ENCODE measurements at places on chromosomes 4 and X. TPM values are rescaled to one million over a fixed set of nuclear protein-coding genes. Genes with fewer than 3 reads are reported as not detected.

GRCh38 chrX:26851981-26852380 lies 611.2 kb downstream of the PPP4R3C start:
- peak; percentile 86 for DNase-seq

- no peak for DNase-seq
Observed at GRCh38 chrX:77658886-77659285, 127.1 kb downstream of the ATRX start.

DNA sequence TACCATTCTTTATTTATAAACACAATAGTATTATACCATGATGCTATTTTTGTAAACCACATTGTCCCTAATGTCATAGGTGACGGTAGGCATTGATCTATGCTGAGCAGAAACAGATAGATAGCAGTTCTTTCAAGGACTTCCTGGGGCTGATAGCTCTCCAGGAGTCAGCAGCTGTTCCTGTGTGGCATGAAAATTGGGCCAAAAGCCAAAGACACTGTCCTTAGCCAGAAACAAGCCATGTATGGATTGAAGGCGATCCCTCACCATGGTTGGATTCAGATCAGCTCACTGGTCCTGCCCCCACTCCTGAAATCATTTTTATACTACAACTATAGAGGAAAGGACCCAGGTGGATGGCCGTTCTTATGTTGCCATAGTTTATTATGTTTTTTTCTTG lies 53.6 kb downstream of the DDX60 start:
- DNase-seq: no peak

- no peak for DNase-seq
Observed at GRCh38 chr4:143559757-143560147, 46.2 kb downstream of the SMARCA5 start.

DNA sequence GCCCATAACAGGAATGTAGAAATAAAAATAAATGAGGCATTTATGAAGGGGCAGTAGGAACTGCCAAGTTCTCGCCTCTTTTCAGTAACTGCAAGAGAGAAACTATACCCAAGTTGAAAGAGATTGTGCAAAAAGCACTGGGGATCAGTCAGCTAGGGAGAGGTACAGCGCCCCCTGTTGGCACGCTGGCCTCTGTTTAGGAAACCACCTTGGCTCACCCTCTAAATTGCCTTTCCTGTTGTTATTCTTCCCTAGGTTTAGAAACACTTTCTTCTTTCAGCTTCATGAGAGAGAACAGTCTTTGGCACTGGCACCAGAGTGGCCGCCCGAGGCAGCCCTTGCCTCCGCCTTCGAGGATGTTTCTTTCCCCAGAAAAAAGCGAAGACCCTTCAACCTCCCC lies 348.5 kb downstream of the MID1IP1 start:
- peak; percentile 57 for DNase-seq

- peak; percentile 25 for DNase-seq
Observed at GRCh38 chrX:9677098-9677739, 88.4 kb downstream of the GPR143 start.

GRCh38 chrX:78514852-78515251 lies 144.3 kb downstream of the RTL3 start:
- no peak for DNase-seq

GRCh38 chr4:12495211-12495610 lies 988.9 kb downstream of the RAB28 start:
- DNase-seq: no peak

DNA sequence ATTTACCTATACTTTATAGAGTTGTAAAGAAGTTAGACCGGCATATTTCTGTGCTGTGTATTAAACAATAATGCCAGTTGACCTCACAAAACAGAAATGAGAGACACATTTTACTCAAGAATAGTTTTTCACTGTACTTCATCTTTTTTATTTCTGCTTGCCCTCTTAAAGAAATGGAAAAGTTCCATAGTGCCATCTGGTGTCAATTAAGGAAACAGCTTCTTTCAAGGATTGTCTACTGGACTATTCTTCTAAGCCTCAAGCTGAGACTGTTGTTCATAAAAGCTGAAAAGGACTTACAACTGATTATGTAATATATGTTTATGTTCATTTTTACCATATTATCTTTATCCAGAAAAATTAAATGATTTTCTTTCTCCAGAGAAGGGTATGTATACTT lies 1523.7 kb downstream of the ARAP2 start:
- no peak for DNase-seq

DNA sequence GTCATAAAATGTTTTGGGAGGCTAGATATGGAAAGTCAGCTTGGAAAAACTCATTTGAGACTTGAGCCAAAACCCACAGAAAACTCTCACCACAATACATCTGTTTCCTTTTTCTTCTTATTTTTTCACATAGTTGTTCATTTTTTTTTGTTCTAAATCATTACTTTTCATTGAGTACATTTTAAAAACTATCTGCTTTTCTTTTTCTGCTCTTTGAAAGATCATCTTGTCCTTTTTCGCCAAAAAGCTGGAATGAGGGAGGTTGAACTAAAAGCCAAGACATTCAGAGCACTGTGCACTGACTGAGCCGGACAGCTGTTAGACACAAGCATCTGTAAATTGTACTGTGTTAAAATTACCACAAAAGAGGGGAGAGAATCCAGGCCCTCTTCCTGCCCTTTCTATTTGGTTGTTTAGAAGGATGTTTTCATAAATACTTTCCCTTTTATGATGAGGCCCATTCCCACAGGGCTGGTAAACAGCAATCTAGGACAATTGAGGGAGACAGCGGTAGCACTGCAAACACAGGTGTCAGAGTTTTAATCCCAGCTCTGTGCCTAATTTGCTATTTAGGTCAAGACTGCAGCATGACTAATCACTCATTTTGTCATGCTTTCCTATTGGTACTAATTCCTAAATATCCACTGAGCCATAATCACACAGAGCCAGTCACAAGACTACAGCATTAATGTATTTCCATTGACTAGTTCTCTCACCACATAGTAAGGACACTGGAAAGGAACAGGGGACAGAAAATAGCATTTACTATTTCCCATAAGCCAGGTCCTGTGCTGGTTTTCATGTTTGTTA lies 7.3 kb upstream of the RNF150 start:
- no peak for DNase-seq

GRCh38 chrX:80808881-80809411 lies 731 bp downstream of the BRWD3 start:
- peak; percentile 6 for DNase-seq

- no peak for DNase-seq
Observed at GRCh38 chr4:164617426-164617825, 136.5 kb upstream of the SMIM31 start.

DNA sequence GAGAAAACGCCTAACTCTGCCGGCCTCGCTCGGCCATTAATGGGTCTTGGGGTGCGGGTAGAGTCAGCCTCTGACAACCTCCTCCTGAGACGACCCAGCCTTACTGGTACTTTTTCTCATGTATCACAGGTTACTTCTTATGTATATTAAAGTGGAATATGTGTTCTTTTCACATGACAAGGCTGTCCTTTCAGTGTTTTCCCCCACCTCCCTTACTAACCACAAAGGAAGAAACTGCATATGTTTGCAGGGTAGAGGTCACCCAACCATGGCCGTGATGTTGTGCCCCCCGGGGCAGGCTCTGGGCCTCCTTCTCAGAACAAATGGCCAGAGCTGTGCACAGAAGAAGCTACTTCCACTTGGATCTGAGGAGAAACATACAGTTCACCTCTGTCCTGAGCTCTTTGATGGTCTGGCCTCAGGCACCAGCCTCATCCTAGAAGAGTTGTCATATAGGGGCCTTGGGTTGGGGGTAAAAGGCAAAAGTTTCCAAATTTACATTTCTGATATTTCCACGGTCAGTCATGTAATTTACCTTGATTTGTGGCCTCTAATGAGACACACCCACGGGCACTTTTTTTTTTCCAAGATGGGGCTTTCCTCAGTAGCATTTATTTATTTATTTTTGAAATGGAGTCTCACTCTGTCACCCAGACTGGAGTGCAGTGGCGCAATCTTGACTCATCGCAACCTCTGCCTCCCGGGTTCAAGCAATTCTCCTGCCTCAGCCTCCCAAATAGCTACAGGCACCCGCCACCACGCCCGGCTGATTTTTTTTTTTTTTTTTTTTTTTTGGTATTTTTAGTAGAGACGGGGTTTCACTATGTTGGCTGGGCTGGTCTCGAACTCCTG lies 1.9 kb downstream of the SOWAHD start:
- no peak for DNase-seq

DNA sequence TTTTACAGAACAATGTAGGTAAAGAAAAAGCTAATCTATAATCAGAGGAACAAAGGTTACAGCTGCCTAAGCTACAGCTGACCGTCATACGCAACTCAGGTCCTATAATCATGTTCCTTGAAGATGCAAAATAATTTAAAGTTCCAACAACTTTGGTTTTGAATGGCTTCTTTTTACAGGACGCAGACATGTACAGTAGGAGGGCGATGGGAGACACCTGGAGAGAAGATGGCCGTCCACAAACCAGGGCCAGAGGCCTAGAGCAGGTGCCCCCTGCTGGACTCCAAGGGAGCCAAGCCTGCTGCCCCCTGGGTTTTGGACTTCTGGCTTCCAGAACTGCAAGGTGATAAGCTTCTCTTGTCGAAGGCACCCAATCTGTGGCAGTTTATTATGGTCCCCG lies 10.6 kb downstream of the HGFAC start:
- no peak for DNase-seq

DNA sequence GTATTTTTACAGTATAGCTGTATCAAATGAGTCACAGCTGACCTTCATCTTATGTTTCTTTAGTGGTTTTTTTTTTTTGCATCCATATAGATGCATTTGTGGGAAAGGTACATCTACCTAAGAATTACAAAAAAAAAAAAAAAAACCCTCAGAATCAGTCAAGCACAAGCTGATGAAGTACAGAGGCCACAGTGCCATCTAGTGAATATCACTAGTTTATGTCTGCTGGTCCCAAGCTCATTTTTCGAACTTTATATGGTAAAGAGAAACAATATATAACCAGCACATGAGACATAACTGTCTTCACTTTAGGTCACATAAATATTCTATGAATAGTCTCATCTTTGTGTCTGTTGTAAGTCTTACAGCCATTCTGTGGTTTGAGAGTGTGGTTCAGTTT lies 220.1 kb downstream of the DLG3 start:
- DNase-seq: peak; percentile 39

- no peak for DNase-seq
Observed at GRCh38 chr4:104457308-104457981, 37.2 kb downstream of the CXXC4 start.

DNA sequence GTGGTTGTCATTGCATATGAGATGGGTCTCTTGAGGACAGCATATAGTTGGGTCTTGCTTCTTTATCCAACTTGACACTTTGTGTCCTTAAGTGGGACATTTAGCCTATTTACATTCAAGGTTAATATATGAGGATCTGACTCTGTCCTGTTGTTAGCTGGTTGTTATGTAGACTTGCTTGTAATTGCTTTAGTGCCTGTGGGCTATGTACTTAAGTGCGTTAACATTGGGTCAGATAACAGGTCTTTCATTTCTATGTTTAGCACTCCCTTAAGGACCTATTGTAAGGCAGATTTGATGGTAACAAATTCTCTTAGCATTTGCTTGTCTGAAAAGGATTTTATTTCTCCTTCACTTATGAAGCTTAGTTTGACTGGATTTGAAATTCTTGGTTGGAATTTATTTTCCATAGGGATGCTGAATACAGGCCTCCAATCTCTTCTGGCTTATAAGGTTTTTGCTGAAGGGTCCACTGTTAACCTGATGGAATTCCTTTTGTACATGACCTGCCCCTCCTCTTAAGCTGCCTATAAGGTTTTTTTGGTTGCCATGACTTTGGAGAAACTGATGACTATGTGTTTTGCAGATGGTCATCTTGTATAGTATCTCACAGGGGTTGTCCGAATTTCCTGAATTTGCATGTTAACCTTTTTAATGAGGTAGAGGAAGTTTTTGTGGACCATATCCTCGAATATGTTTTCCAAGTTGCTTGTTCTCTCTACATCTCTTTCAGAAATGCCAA lies 162.0 kb downstream of the NKX6-1 start:
- no peak for DNase-seq

DNA sequence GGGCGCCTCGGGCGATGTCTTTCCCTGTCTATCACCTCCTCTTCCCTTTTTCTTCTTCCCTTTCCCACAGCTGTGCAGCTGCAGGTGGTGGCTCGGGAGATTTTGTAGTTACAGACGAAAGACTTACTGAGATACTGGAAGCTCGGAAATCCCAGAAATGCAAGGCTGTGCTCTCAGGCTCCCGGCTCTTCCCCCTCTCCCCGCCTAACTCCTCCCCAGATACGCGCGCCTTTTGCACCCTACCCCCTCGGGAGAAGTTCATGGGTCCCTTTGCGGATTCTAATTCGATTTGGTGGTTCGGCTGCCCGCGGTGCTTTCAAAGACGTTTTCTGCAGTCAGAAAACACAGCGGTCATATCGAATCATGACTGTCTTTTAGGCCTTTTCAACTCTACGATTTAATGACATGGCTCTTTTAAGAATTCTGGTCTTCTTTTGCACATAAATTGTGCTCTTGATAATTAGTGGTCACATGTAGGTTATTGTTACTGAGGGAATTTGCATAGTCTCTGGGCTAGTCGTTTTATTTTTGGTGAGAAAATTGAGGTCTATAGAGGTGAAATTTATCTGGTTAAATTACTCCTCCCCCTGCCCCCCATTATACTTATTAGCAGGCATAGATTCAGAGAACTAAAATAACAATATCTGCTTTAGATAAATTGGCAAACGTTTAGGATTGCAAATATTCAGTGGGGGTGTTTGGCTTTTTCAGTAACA lies 1.6 kb downstream of the SEPTIN11 start:
- DNase-seq: peak; percentile 10

DNA sequence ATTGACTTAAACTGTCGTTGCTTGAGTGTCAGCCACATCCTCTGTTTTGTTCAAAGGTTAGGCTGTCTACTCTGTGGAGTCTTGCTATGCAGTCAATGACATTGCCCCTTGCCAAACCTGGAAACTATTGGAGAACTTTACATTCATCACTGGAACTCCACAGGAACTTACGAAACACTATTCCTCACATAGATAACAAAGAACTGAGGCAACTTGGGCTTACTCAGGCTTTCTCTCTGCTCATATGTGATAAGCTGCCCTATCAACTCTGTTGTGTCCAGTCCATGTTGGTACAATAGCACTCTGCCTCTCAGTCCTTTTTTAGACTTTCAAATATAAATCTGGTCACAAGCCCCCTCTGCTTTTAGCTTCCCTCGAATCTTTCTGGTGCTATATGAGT lies 9.4 kb downstream of the NPY5R start:
- no peak for DNase-seq

GRCh38 chr4:162727232-162727631 lies 439.5 kb downstream of the NAF1 start:
- DNase-seq: no peak

The MAGEE2 gene
- not detected for total RNA-seq

The AMOT gene
- 2.2 TPM for total RNA-seq

The NDNF gene
- 0.44 TPM for total RNA-seq

The SLC4A4 gene
- total RNA-seq: not detected

The KLB gene
- total RNA-seq: under 0.01 TPM

The AVPR2 gene
- 0.99 TPM for total RNA-seq

The VEGFD gene
- 0.20 TPM for total RNA-seq

The MAP3K15 gene
- under 0.01 TPM for total RNA-seq

The NPFFR2 gene
- total RNA-seq: not detected

The ABCE1 gene
- 82.6 TPM for total RNA-seq

Measured in lung microvascular endothelial cell (primary cell).